ENCODE measurements at places on chromosomes 3 and 15.

DNA sequence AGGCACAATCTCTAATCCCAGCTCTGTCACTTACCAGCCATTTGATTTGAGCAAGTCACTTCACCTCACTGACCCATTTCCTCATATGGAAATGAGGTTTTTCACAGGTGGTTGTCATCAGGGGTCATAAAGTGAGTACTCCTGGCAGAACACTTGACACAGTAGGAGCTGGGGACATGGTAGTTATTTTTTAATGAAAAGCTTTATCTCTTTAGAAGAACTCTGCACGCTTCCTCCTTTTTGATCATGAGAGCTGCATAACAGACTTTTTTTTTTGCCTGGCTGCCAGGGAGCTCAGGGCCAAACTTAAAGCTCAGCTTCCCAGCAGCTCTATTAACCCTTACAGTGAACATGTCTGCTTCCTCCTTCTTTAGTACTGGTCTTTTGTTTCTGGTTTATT lies 8.4 kb downstream of the VWA5B2 start:
- DNase-seq: no peak

DNA sequence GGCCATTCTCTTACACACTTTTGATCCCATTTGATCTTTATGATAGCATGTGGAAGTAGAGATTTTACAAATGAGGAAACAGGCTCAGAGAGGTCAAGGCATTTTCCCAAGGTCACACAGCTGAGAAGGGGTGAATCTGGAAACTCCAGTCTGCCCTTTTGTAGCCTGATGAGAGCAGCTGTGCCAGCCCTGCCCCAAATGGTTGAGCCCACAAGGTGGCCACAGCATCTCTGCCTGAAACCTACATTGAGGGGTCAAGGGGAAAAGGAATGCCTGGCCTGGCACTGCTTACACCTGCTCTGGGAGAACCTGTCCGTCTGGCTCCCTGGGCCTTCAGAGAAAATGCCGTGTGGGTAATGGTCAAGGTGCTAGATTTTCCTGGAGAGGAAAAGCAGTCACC lies 200.2 kb upstream of the LINGO1 start:
- no peak for DNase-seq

DNA sequence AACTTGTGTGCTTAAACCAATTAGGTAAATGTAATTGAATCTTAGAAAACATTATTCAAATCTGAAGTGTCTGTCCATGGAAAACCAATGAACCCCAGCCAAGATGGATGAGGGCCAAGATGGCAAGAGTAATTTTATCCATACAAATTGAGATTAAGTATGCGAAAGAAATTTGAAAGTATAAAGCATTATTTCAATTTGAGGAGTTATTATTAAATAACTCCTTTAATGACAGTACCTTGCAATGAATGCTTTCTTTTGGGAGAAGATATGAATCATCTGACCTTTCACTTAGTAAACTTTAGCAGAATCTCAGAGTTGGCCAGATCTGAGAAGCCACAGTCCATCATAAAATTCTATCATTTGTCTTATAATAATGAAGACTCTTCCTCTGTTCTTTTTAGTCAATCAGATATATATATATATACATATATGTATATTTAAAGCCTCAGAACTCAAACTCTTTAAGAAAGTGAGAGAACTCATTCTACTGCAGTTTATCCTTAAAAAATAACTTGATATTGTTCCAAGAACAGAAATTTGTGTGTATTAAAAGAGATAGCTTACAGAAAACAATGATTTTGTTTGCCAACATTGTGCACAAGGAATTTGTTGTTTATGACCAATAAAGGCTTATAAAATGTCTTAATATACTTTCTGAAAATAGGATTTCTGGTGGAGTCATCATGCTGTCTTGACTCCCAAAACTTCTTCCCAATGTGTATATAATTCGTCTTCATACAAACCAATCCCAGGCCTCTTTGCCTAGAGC lies 434.8 kb upstream of the THBS1 start:
- DNase-seq: no peak

GRCh38 chr15:44706946-44707636 lies 4.0 kb downstream of the PATL2 start:
- DNase-seq: no peak

- no peak for DNase-seq
These were observed 216.6 kb upstream of the PRICKLE2 start for GRCh38 chr3:64441861-64442260.

- no peak for DNase-seq
These were observed 370.3 kb upstream of the TPM1 start for GRCh38 chr15:62672268-62672667.

GRCh38 chr15:40338041-40338657 lies 2.6 kb downstream of the CCDC9B start:
- DNase-seq: peak; percentile 88

DNA sequence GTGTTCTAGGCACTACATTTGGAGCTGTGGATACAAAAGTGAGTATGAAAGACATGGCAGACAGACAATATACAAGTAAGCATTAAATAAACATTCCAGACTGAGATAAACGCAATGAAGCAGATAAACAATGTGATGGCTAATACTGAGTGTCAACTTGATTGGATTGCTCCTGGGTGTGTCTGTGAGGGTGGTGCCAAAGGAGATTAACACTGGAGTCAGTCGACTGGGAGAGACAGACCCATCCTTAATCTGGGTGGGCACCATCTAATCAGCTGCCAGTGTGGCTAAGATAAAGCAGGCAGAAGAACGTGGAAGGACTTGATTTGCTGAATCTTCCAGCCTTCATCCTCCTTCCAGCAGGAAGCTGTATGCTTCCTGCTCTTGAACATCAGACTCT lies 77.2 kb downstream of the CADPS start:
- DNase-seq: no peak

DNA sequence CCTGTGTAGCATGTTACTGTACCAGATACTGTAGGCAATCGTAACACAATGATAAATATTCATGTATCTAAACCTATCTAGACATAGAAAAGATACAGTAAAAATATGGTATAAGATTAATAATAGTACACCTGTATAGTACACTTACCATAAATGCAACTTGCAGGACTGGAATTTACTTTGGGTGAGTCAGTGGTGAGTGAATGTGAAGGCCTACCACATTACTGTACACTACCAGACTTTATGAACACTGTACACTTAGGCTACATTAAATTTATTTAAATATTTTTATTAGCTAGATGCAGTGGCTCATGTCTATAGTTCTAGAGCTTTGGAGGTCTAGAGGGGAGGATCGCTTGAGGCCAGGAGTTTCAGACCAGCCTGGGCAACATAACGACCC lies 186.6 kb upstream of the ROPN1 start:
- no peak for DNase-seq

DNA sequence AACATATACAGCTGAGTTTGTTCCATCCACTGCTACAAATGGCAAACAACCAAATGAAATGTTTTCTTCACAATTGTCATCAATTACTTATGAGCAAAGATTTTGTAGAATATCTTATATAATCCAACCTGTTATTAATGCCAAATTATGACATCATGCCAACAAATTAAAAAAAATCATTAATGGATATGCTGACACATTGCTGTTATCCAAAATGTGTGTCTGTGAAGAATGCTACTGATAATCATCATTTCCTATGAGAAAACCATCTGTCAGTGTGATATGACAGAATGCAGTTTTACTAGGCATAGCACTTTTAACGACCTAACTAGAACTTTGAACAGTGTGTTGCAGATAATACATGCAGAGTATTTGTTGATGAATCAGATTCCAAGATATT lies 556.5 kb upstream of the KCNMB2 start:
- no peak for DNase-seq

DNA sequence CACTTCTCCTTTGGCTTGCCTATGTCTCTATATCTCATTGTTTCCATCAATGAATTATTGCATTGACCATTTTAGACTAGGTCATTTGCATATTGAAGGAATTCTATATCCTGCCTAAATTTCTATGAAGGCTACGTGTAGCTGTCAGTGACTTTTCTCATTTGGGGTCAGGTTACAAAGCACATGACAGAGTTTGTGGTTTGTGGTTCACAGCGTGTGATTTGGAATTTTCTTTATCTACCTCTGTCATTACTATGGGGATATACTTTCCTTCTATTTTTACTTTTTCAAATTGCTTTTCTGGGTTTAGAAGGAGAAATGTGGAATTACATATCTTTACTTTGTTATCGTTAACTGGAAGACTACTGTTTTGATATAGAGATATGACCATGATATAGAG lies 317.3 kb upstream of the CFAP20DC start:
- no peak for DNase-seq

DNA sequence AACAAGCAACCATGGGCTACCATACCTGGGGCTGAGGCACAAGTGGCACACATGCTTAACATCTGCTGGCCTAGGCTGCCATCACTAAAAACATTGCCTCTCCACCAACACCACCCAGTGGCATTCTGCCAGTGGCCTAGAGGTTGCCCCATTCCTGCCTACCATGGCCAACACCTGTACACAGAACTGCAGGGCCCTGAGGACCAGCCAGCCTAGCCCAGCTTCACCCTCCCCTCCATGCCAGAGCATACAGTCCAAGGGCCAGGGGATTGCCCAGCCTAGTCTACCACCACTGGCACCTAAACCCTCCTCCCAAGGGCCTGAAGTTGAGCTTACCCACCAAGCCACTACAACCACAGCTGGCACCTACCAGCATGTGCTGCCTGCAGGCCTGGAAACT lies 35.3 kb downstream of the NEK10 start:
- no peak for DNase-seq

DNA sequence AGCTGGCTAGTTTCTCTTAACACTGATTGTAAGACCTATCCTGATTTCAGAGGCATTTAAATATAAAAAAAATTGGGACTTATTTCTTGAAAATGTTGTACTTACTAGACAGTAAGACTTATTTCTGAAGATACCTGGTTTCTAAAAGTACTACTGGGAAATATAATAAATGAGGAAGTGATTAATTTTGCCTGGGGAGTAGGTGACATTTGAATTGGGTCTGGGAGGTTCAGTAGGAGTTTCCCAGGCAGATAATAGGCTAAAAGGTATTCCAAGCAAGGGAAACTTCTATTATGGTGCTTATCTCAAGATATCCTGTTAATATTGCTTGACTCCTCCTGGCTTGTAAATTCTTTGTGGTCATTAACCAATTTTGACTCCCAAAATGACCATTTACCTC lies 6.5 kb upstream of the IQGAP1 start:
- DNase-seq: no peak

GRCh38 chr15:49225572-49226281 lies 55.7 kb downstream of the GALK2 start:
- DNase-seq: no peak

DNA sequence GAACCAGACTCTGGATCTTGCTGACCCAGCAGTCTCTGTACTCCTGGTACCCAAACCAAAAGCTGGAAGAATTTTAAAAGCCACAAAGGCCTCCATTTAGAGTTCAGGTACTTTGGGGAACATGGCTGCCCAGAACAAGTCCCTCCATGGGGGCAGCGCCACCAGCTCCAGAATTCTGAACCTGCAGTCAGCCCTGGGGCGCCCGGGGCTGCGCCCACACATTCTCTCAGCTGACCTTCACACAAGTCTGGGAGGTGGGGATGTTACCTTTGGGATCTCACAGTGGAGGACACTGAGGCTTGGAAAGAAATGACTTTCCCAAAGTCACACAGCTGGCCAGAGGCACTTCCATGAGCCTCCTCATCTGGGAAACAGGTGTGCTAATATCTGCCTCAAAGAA lies 154.8 kb downstream of the RAB11A start:
- no peak for DNase-seq

DNA sequence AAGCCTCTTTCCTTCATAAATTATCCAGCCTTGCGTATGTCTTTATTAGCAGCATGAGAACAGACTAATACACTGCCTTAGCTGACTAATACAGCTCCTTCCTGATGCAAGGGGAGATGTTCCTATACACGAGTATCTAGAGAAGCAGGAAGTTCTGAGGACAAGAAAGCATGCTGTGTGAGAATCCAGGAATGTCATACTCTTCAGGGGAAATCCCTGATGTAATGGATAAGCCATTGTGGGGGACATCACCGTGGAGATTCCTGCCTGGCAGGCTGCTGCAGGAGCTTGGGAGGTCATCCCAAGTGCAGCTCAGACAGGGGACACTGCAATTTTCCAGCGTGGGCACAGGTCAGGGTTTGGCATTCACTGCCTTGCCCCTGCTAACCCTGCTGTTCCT lies 476.9 kb downstream of the NR2F2 start:
- no peak for DNase-seq

DNA sequence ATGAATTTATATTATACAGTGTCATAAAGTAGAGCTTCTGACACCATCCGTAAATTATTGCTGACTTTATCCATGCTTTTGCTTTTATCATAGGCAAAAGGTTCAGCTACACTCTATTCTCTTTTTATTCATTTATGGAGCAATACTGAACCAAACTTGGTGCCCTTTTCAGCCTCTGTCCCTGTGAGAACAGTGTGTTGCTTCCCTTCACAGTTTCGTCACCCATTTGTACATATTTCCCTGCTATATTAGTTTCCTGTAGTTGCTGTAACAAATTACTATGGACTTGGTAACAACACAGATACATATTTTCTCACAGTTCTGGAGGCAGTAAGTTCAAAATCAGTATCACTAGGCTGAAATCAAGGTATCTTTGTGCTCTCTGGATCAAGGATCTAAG lies 2.8 kb upstream of the RPL24 start:
- DNase-seq: no peak

DNA sequence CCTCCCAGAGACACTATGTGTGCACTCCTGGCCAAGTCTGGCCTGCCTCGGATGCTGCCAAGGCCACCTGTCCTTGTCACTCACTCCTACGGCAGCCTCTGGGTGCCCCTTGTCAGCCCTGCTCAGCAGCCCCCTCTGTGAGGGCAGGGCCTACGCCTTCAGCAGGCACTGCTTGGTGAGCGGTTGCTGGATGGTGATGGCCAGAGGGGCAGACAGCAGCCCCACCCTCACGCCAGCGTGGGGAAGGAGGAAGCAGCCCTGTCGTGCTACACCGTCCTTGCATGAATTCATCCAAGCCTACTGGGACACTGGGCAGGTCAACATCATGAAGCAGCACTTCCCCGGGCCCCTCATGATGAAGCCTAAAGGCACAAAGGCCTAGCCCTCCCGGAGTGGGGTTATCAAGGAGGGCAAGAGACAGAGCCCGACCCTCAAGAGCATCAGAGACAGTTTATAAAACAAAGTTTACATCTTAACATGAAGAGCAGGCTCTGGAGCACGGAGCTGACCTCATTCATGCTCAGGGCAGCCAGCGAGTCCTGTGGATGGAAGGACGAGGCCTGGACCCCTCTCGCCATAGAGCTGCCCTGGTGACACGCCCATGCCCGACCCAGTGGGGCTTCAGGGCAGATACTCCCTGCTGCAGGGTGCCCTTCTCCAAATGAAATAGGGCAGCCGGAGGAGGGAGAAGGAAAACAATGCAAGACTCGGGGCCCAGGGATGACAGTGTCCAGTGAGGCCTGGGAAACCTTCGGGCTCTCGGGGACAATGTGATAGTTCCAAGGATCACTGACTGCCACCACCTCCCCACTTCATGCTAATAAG lies 25.3 kb downstream of the CHDH start:
- no peak for DNase-seq

- DNase-seq: no peak
These were observed 58.1 kb upstream of the SLC25A36 start for GRCh38 chr3:140883428-140884040.

- DNase-seq: no peak
These were observed 18.8 kb downstream of the BCL2L10 start for GRCh38 chr15:52093539-52094510.

- no peak for DNase-seq
These were observed 360.3 kb upstream of the NECTIN3 start for GRCh38 chr3:110711130-110711832.

- no peak for DNase-seq
These were observed 243.4 kb downstream of the PTPRG start for GRCh38 chr3:61804782-61805181.

GRCh38 chr3:195904368-195904767 lies 4.0 kb downstream of the TNK2 start:
- no peak for DNase-seq

Measured in activated T-cell treated with anti-CD3 and anti-CD28 coated beads, Interleukin-2, amount 50 U/mL, for 48 hours (primary cell).